ENCODE measurements at places on chromosomes 6 and 20. TPM values are rescaled to one million over a fixed set of nuclear protein-coding genes. Genes with fewer than 3 reads are reported as not detected.

DNA sequence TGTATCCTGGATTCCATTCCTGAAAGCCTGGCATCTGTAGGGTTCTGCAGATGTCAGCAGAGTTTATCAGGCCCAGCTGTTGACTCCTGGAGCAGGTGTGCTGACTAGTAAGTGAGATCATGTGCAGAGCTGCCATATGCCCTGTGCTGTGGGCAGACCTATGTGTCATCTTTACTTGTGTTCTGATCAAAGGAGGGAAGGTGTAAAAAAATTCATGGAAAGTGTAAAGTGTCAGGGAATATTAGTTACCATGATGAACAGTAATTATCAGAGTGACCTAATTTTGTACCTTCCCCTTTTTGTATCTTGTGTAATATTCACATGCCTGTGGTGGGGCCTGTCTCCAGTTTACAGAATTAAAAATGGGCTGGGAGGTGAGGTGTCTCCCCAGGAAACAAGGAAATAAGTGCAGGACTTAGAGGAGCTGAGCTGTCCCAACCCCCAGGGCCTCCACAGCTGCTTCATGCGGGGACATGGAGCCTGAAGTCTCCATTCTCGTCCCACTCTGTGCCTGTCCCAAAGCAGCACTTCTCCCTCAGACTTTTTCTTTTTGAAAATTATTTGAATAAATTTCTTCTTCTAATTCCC lies 148.2 kb upstream of the GGTLC1 start:
- DNase-seq = no peak

- DNase-seq = no peak
Measured at GRCh38 chr20:36862857-36863668, 12.9 kb upstream of the TLDC2 start.

DNA sequence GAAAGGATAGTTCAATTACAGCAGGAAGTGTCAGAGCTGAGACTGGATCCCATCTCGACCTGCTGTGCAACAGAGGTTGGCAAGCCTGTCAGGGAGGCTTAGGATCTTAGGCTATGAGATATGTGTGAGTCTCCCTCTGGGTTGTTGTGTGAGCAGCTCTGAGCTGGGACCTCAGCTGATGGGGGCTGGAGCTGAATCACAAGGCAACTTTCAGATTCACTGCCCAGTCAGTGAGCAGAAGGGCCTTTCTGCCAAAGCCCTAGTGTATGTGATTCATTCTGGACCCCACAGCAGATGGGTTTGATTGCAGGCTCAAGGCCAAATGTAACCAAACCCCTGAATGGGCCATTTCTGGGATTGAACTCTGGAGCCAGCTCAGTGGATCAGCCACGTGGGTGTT lies 4.5 kb downstream of the PI3 start:
- no peak for DNase-seq

- no peak for DNase-seq
Measured at GRCh38 chr6:130966344-130966980, 96.6 kb downstream of the EPB41L2 start.

DNA sequence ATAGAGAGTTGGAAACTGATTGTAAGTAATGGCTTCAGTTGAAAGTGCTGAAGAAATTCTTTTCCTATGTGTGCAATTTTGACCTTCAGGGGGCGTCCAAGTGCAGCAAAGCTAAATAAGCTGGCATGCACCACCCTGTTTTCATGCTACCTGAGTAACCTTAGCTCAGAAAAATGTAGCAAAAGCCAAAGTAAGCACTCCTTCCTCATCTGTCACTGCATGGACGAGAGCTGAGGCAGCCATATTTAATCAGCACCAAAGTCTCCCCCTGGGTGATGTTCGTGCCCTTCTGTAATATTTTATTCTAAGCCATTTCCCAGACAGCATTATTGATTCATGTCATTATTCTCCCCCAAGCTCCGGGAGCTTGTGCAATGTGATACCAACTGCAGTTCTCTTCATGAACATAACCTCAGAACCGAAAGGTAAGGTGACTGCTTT lies 123.1 kb downstream of the RPS12 start:
- no peak for DNase-seq

- DNase-seq = peak; percentile 63
Measured at GRCh38 chr20:37226889-37227288, 34.7 kb downstream of the GHRH start.

DNA sequence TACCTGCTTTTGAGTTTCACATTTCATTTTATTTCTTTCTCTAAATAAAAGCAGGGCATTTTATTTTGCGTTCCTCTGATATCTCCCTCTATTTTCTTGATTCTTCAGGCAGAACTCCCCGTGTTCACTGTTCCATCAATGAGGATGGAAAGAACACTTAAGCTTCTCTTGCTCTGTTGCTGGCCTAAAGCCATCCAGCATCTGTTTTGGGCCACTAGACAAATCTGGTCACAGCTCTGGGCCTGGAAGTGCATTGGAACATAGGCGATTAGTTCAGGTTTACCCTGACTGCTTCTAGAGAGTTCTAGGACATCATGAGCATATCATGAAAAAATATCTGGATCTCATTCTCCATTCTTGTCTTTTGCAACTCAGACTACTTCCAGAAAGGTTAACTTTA lies 611.2 kb downstream of the UTRN start:
- no peak for DNase-seq

GRCh38 chr6:119436583-119436982 lies 87.0 kb upstream of the MAN1A1 start:
- DNase-seq = no peak

DNA sequence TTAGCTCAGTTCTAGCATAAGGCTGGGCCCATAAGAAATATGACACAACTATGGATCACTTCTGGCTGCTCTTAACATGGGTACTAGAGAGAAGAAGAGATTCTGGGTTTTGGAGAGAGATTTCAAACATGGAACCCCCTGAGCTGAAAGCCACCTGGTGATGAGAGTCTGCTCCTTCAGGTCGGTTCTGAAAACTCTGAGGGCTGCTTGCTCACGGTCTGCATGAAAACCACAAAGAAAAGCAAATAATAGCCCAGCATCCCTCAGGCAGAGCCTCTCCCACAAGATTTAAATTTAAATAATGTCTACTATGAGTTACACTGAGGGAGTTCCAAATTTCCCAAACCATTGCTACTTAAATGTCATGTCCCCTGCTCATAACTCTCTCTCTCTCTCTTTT lies 301.5 kb downstream of the BMP7 start:
- no peak for DNase-seq

- no peak for DNase-seq
Measured at GRCh38 chr6:7176208-7176607, 68.4 kb downstream of the RREB1 start.

The HUS1B gene
- polyA plus RNA-seq = not detected

The BTNL2 gene
- not detected for polyA plus RNA-seq

The TPX2 gene
- 0.72 TPM for polyA plus RNA-seq

The PRL gene
- polyA plus RNA-seq = not detected

The C20orf144 gene
- 0.03 TPM for polyA plus RNA-seq

The POM121L2 gene
- not detected for polyA plus RNA-seq

The SLC22A7 gene
- 0.15 TPM for polyA plus RNA-seq

The PCK1 gene
- 0.65 TPM for polyA plus RNA-seq

The NOX3 gene
- not detected for polyA plus RNA-seq

The IL17F gene
- polyA plus RNA-seq = not detected

The LRRC1 gene
- polyA plus RNA-seq = 7.5 TPM

The CGA gene
- polyA plus RNA-seq = 1.0 TPM

The PPIL6 gene
- polyA plus RNA-seq = 0.44 TPM

The ADAT2 gene
- 4.3 TPM for polyA plus RNA-seq

The CLIC5 gene
- polyA plus RNA-seq = 28.1 TPM

The HLA-DOA gene
- 0.65 TPM for polyA plus RNA-seq
